ENCODE measurements at places on chromosomes 2 and 18.

GRCh38 chr2:106581755-106582147, 94.6 kb downstream of the CD8B2 start:
- no peak for DNase-seq

DNA sequence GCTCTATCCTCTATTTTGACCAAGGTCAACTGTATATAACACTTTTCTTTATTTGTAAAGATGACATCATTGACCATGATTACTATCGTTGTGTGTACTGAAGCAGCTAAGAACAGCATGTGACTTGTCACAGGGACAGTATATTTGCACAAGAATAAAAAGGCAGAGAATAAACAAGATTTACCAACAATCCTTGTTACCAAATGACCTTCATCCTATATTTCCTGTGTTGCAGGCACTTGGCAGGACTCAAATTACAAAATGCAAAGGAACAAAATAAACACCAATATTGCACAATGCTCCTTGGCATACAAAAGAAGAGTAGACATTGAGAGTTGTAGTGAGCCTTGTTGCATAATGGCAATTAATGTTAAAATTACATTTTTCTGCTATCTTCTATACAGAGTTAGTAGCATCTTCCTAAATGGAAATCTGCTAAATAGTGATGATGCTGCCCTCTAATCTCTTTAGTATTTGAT, 61.8 kb downstream of the RFTN2 start:
- DNase-seq, result no peak

DNA sequence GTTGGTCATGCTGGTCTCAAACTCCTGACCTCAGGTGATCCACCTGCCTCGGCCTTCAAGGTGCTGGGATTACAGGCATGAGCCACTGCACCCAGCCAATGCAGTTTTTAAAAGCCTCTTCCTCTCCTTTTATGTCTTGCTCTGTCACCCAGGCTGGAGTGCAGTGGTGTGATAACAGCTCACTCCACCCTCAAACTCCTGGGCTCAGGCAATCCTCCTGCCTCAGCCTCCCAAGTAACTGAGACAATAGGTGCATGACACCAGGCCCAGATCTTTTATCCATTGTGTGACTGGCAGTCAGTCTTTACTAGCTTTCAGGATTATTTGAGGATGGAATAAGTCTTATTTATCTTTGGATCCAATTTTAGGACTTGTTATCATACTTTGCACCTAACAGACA, 13.2 kb downstream of the KCTD18 start:
- no peak for DNase-seq

DNA sequence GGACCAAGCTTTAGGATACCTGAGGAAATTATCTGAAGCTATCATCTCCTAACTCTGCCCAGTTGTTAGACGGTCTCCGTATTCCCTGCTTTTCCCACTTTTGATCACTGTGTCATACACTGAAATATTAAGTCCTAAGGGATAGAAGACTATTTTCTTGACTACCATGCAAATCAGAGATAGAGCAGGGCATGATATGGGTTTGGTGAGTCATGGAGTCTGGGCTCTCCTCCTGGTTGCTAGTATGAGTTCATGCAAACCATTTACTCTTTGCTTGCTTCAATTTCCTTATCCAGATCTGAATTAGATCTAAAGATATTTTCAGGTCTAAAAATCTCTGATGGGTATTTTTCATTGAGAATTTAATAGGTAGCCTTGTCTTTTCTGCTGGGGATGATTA, 55.0 kb downstream of the EHBP1 start:
- no peak for DNase-seq

- no peak for DNase-seq
Observed at GRCh38 chr2:164692114-164692513, 70.8 kb upstream of the GRB14 start.

DNA sequence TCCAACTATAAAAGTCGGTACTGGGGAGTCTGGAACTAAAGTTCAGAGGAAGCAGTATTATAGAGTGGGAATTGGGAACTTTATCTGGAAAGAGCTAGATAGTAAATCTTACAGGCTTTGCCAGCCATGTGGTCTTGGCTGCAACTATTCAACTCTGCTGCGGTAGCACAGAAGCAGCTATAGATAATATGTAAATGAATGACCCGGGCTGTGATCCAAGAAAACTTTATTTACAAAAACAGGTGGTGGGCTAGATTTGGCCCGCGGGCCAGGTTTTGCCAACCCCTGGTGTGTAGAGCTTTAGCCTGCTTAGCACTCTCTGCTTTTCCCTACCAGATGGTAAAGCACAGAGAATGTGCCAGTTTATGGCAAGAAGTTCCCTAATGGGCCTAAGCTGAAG, 70.8 kb downstream of the TNP1 start:
- DNase-seq, result no peak

DNA sequence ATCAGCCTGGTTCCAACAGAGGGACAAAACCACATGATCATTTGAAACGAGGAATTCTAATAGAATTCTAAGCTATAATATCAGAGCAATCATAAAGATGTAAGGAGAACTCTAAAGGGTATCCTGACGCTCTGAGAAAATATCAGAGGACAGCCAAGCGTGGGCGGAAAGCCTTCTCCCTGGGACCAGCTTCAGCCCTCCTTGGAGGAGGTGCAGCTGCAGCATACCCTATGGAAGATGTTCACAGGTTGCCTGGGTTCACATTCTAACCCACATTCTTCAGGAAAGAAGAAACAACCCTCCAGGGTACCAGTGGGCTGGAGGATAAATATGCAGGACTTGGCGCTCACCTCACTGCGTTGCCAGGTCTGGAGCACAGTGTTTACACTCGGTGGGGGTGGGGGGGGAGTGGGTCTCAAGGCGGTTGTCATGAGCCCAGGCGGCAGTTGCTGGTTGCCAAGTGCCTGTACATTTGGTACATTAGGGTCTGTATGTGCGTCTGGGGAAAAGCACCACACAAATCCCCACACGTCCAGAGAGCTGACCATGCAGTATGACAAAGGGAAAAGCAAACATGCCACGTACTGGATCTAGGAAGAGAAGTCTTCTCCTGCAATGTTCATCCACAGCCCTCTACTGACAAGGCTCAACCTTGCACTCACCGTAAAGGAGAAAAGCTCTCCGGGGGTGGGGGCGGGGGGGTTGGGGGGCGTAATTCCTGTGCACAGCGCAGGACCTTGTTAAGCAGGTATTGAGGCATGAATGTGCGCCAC, 80.5 kb downstream of the CDH19 start:
- no peak for DNase-seq

- DNase-seq, result no peak
Observed at GRCh38 chr2:216519154-216519762, 20.6 kb downstream of the RPL37A start.

GRCh38 chr18:41624460-41624859, 330.6 kb upstream of the PIK3C3 start:
- DNase-seq, result no peak

DNA sequence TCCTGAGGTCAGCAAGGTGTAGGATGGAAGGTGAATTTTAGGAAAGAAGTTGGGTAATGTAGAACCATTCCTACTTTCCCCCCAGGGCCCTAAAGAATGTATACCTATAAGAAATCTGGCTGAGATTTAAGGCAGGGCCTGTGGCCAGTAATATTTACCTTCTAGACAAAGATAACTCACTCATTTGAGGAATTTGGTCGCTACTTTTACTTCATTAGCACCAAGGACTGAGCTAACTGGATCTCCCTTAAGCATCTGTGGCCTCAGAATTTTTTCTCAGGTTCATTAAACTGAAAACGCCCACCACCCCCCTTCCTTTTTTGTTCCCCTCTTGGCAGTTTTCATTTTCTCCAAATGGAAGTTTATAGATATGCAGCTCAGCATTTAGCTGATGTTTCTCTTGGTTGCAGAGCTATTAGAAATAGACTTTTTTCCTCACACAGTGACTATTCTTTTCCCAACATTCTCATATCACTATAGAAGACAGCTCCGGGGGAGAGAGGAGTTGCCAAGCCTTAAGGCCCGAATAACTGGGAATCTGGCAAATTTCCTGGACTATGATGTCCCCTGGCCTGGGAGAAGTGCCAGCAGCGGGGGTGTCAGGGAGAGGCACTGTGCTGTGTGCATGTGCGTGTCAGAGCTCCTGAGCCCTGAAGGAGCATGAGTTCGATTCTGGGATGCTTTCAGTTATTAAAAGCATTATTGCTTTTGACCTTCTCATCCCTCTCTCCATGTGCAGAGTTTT, 310.9 kb downstream of the PRKCE start:
- peak; percentile 82 for DNase-seq

- DNase-seq, result peak; percentile 23
Observed at GRCh38 chr2:170177950-170178781, at the start of gene MYO3B. TSS of gene MYO3B (plus strand) at chr2:170178147. CDS start at chr2:170178288, 141 bp downstream.

- no peak for DNase-seq
Observed at GRCh38 chr2:197929008-197929885, 124.9 kb downstream of the PLCL1 start.

- DNase-seq, result no peak
Observed at GRCh38 chr2:127140538-127140937, 33.6 kb upstream of the BIN1 start.
